ENCODE measurements at places on chromosomes 13 and 19.

DNA sequence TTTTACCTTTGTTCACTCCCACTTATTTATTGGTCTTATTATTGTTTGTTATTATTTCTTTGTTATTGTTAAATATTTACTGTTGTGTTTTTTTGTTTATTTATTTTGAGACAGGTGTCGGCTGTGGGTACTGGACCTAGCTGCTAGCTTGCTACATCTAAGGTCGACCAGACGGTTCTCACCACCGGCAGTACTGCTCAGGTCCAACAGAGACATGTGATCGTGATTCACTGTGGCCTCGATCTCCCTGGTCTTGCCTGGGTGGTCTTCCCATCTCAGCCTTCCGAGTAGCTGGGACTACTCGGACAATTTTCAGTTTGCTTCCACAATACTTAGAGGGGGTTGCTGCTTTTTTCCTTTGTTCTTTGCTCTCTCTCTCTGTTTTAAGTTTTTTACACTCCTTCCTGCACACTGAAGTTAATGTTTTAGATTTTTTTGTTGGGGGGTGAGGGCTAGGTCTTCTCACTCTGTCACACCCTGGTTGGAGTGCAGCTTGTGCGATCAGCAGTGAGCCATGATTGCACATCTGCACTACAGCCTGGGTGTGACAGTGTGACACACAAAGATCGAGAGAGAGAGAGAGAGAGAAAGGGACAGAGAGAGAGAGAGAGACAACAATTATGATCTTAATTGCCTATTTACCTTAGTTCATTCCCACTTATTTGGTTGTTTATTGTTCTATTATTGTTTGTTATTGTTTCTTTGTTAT lies 1432.4 kb downstream of the UQCRFS1 start:
- no peak for DNase-seq

GRCh38 chr13:35926859-35927530 lies 204.2 kb downstream of the DCLK1 start:
- no peak for DNase-seq

GRCh38 chr13:30744056-30744680 lies 8.8 kb downstream of the ALOX5AP start:
- peak; percentile 83 for DNase-seq

DNA sequence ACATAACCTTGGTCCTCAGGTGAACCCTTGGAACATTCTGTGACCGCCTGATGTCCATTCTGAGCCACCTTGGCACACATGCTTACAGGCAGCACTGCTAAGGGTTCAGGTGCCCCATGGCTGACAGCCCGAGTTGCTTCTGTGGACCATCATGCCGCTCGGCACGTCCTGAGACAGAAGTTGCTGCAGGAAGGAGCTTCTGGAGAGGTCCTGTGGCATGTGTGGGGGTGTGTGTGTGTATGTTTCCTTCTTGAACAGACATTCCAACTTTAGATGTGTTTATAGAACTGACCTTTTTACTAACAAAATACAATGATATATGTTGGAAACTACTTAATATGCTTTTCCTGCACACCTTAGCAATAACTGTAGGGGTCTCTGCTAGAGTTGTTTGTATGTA lies 4.8 kb upstream of the C1QTNF9 start:
- DNase-seq: no peak

- DNase-seq: no peak
Measured at GRCh38 chr19:13195678-13196077, 45.5 kb downstream of the IER2 start.

GRCh38 chr19:2523630-2524311 lies 47.8 kb downstream of the GADD45B start:
- no peak for DNase-seq

DNA sequence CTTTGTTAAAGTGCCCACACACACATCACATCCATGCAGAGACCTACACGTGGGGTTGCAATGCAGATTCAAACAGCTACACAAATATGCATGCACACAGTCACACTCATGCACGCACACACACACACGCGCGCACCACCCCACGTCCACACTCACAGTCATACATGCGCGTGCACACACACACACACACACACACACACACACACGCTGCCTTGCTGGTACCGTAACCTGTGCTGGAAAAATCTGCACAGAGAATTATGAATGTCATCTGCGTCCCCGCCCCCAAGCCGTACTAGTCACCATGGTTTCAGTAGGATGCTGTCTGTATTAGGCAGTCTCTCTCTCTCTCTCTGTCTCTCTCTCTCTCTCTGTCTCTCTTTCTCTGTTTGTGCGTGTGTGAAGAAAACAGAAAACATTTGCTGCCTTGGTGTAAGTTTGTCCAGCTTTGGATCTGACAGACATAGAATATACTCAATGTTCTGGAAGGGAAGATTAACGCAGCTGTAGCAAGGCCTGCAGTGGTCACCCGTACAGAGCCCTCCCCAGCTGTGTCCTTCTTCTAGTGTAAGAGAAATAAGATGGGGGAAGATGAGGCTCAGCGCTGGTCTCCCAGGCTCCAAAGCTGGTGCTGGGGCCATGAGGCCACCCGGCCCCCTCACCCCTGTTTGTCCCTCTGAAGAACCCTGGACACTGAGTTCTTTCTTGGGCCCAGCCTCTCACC lies 26.4 kb upstream of the DPP9 start:
- no peak for DNase-seq

DNA sequence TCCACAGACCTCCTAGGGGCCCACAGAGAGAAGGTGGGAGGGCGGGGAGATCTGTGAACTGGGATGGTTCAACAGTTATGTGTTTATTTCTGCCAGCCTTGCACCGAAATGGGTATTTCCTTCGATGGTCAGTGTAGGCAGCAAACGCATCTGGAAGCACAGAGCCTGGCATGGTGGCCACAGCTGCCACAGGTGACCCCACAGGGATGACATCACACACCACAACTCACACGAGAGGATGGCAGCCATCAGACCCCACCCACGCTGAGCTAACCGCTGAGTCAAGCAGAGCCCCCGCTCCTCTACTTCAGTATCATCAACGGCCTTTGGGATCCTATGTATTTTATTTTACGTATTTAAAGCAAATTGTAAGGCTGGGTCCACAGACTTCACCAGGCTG lies 37.4 kb downstream of the NAXD start:
- no peak for DNase-seq

- no peak for DNase-seq
Measured at GRCh38 chr13:69948016-69948415, 159.6 kb upstream of the ATXN8OS start.

DNA sequence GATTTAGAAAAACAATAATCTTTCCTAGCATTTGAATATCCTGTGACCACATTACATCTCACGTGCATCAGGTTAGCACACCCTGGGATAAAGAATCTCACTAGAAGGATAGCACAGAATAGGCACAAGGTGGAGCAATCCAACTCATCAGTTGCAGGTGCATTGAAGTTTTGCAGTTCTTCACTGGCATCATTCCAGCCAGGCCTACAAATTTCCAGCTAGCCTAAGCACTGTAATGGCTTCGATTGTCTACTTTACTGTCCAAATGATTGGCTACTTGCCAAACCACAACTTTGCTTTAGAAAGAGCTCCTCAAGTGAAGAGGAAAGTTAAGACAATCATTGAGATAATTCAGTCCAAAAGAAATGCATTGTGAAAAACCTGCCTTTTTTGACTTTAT lies 89.5 kb downstream of the SPRY2 start:
- DNase-seq: no peak

- DNase-seq: no peak
Measured at GRCh38 chr19:16449330-16449961, 22.3 kb downstream of the EPS15L1 start.

Data from DND-41 (cell line).